ENCODE measurements at places on chromosomes 3 and 15.

DNA sequence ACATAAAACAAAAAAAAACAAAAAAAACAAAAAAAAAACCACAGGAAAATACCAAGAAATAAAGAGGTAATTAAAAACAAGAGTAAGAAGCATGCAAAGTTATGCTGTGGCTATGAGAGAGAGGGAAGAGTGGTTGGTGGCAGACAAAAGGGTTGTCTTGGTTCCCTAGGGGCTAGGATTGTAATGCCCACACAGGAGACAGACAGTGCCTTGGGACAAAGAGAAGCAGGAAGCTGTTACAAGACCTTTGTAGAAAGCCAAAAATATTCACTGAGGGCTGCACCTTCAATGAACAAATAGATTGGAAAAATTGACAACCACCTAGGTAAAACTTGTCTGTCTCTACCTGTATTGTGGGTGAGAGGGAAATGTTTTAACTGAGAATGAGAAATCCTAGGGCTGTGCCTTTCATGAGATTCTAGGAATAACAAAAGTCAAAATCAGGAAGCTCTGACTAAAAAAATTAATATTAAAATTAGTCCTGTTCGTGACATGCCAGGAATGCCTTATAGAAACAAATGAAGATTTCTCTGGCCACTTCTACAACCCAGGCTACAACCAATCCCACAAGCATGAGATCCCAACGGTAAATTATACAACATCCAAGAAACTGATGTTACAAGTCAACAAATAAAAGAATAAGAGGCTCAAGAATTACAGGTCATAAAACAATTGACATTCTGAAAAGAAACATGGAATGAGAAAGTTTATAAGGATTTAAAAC is 45.0 kb upstream of the PRICKLE2 start:
- no peak overlapping the region for H3K4me3 ChIP-seq
- no peaks in the 10 kb centered on the region for H3K36me3 ChIP-seq
- H3K4me1 ChIP-seq: peaks cover 14% of the 10 kb centered on the region
- H3K27me3 ChIP-seq: no peaks in the 10 kb centered on the region
- no peak for DNase-seq

DNA sequence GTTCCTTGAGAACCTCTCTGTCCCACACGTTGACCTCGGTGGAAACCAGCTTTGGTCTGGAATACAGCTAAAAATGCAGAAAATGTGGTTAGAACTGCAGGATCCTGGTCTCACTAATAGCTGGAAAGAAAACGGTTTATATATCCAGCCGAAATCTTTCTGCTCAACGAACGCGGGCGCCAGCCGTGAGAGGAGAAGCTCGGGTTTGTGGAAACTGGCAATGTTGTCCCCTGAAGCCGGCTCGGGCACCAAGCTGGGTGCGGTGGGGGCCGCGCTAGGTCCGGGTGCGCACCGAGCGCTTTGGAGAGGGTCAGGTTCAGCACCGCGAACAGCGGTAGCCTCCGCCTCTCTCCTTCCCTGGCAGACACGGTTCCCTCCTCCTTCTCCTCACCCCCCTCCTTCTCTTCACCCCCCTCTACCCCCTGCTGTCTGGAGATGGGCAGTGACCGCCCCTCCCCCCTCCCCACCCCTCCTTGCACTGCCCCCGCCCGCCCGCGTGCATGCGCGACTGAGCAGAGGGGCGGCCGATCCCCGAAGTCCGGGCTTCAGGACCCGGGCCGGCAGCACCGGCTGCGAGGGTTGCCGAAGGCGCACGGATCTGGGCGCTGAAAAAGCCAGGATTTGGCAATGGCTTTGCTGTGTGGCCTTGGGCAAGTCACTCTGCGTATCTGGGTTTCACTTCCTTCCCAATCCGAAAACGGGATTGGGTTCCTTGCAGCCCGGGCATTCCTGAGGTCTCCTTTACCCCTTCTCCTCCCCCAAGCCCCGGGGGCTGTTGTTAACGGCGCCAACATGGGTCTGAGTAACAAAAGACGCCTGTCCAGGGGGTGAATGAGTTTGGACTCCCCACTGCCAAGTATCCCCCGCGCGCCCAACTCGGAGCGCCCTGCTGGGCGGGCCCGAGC is at the start of gene SKOR1:
Gene SKOR1, plus strand, starts transcription at position 534 of the 905 bp plus-strand sequence. Its CDS starts 94 bp downstream, at position 628.
- H3K36me3 ChIP-seq: no peaks in the 10 kb centered on the region
- peaks cover 22% of the 10 kb centered on the region for H3K4me1 ChIP-seq

DNA sequence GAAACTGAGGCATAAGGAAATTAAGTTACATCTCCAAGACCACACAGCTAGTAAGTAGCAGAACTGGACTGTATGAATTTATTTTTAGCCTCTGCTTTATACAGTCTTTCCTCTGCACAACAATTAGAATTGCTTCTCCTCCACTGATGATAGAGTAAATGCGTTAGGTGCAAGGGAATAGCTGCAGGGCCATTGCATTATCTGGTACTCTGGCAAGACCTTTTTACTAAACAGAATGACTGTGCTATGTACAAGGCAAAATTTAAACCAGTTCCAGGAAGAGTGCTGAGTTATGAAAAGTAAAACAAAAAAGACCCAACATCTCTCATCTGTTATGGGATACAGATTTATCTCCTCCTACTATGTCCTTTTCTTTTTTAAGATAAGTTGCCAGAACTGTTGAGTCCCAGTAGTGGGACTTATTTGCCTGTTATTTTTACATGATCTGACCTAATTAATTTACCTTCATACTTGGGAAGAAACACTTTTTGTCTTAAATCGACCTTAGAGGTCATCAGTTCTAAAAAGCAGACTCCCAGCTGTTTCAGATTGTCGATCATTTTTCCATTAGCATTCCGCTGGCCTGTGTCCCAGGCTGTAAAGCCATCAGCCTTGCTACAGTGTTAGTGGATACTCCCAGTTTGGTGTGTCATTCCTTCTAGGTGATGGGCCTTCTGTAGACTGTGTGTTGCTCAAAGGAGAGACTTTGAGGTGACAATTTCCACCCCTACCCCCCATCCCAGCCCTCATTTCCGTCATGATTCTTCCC is 147.5 kb upstream of the NUDT16 start:
- no peaks in the 10 kb centered on the region for H3K36me3 ChIP-seq
- no peak overlapping the region for H3K4me3 ChIP-seq
- no peak for DNase-seq
- H3K27ac ChIP-seq: no peak overlapping the region

GRCh38 chr3:64300790-64301423 is 75.6 kb upstream of the PRICKLE2 start:
- H3K4me3 ChIP-seq: no peak overlapping the region
- no peak for DNase-seq
- peaks cover 6% of the 10 kb centered on the region for H3K36me3 ChIP-seq
- H3K27me3 ChIP-seq: peaks cover 4% of the 10 kb centered on the region
- no peak overlapping the region for H3K27ac ChIP-seq
- H3K4me1 ChIP-seq: peaks cover 17% of the 10 kb centered on the region

DNA sequence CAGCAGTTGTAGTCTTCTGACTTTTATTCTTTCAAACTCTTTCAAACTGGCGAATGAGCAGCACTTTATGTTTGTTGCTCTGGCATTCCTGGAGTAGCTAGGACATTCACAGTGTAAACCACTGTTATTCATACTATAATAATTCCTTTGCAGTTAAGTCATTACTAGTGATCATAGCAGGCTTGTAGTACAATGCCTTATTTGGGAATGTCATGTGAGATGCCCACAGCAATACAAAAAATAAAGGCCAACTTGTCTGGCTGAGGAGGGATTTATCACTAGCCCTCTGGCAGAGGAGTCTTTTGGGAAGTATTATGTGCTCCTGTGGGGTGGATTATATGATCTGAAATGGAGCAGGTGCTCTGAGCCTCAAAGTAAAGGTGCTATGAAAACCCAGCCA is 197.2 kb downstream of the VGLL3 start:
- no peaks in the 10 kb centered on the region for H3K4me1 ChIP-seq
- DNase-seq: no peak
- no peaks in the 10 kb centered on the region for H3K36me3 ChIP-seq
- H3K27ac ChIP-seq: no peak overlapping the region
- H3K4me3 ChIP-seq: no peak overlapping the region

- H3K36me3 ChIP-seq: no peaks in the 10 kb centered on the region
- H3K27me3 ChIP-seq: no peaks in the 10 kb centered on the region
- no peak for DNase-seq
- no peaks in the 10 kb centered on the region for H3K4me1 ChIP-seq
These were observed 33.2 kb downstream of the CHRM5 start for GRCh38 chr15:34001536-34001935.

- H3K4me1 ChIP-seq: no peaks in the 10 kb centered on the region
- no peak for DNase-seq
These were observed 291.0 kb upstream of the SATB1 start for GRCh38 chr3:18716101-18716500.

- H3K27ac ChIP-seq: no peak overlapping the region
- H3K4me3 ChIP-seq: no peak overlapping the region
- H3K36me3 ChIP-seq: peaks cover 4% of the 10 kb centered on the region
- no peak for DNase-seq
- H3K4me1 ChIP-seq: no peaks in the 10 kb centered on the region
These were observed 98.6 kb downstream of the MECOM start for GRCh38 chr3:169564883-169565282.

- H3K27ac ChIP-seq: peak overlapping the region; percentile 88
- peak overlapping the region; percentile 93 for H3K4me3 ChIP-seq
- DNase-seq: no peak
- no peaks in the 10 kb centered on the region for H3K36me3 ChIP-seq
- peaks cover 6% of the 10 kb centered on the region for H3K27me3 ChIP-seq
These were observed 481 bp upstream of the DYNC1LI1 start for GRCh38 chr3:32571192-32571485.

GRCh38 chr15:37221671-37222145 is 121.4 kb upstream of the MEIS2 start:
- no peaks in the 10 kb centered on the region for H3K27me3 ChIP-seq
- no peak overlapping the region for H3K4me3 ChIP-seq
- H3K27ac ChIP-seq: no peak overlapping the region
- no peak for DNase-seq

- no peak within 1 kb of the TSS for H3K4me3 ChIP-seq
- DNase-seq: no peak
- H3K4me1 ChIP-seq: peaks cover 6% of the 10 kb centered on the region
These were observed at the start of gene KBTBD13 for GRCh38 chr15:65076486-65077290. Gene KBTBD13, plus strand, starts transcription at chr15:65076746. Its CDS starts 70 bp downstream, at chr15:65076816.

GRCh38 chr3:153601374-153601853 is 439.4 kb downstream of the RAP2B start:
- H3K27me3 ChIP-seq: peaks cover 2% of the 10 kb centered on the region
- no peak overlapping the region for H3K27ac ChIP-seq
- H3K4me1 ChIP-seq: peaks cover 7% of the 10 kb centered on the region
- no peak for DNase-seq

- peaks cover 11% of the 10 kb centered on the region for H3K4me1 ChIP-seq
- no peaks in the 10 kb centered on the region for H3K27me3 ChIP-seq
- H3K27ac ChIP-seq: no peak overlapping the region
These were observed 103.6 kb downstream of the ALDH1A2 start for GRCh38 chr15:57961919-57962318.

GRCh38 chr3:145857956-145858355 is 303.0 kb downstream of the PLOD2 start:
- H3K27me3 ChIP-seq: no peaks in the 10 kb centered on the region
- no peak for DNase-seq
- no peak overlapping the region for H3K4me3 ChIP-seq

DNA sequence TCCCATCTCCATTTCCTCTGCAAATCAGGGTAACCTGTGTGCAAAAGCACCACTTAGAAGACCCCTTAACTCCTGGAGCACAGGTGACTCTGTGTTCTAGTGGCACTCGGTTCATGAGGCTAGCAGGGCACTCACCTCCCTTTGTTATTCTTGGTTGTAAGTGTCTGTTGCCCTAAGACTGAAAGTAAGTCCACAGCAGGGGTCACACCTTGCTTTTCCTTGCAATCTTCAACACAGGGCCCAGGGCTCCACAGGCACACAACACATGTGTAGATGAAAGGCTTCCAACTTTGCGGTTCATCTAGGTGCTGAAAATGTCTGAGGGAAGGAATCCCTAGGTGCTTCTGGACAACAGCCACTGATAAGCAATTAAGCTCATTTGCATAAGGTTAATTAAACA is 2.9 kb downstream of the RNU6-1 start:
- H3K27me3 ChIP-seq: peaks cover 9% of the 10 kb centered on the region
- H3K4me1 ChIP-seq: peaks cover 19% of the 10 kb centered on the region
- no peak for DNase-seq
- H3K27ac ChIP-seq: no peak overlapping the region

DNA sequence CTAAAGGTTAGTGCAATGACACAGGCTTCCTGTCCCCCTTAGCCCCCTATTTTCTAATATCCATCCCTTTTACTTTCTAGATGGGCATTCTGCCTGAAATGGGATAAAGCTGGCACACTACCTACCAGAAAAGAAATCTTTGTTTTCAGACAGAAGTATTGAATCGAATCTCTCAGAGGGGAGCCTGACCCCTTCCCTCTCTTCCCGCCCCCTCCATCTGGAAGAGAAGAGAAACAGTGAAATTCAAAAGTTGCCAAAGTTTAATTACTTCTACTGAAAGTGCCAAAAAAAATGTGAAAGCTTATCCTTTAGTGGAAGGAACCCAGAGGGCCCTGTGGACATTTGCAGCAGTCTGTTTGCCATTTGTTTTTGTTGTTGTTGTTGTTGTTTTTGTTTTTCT is 523.8 kb downstream of the AGBL1 start:
- H3K36me3 ChIP-seq: no peaks in the 10 kb centered on the region
- H3K27ac ChIP-seq: no peak overlapping the region
- H3K4me1 ChIP-seq: no peaks in the 10 kb centered on the region
- H3K4me3 ChIP-seq: no peak overlapping the region

GRCh38 chr3:156217674-156218352 is 97.4 kb downstream of the KCNAB1 start:
- no peak overlapping the region for H3K27ac ChIP-seq
- H3K27me3 ChIP-seq: peaks cover 2% of the 10 kb centered on the region
- H3K36me3 ChIP-seq: no peaks in the 10 kb centered on the region
- no peak overlapping the region for H3K4me3 ChIP-seq
- peaks cover 5% of the 10 kb centered on the region for H3K4me1 ChIP-seq

- no peaks in the 10 kb centered on the region for H3K4me1 ChIP-seq
- no peaks in the 10 kb centered on the region for H3K36me3 ChIP-seq
- H3K4me3 ChIP-seq: no peak overlapping the region
- DNase-seq: no peak
- peaks cover 4% of the 10 kb centered on the region for H3K27me3 ChIP-seq
- H3K27ac ChIP-seq: no peak overlapping the region
These were observed 46.5 kb downstream of the CYFIP1 start for GRCh38 chr15:22933641-22934061.
